ENCODE measurements at places on chromosomes 3 and 15. TPM values are rescaled to one million over a fixed set of nuclear protein-coding genes. Genes with fewer than 3 reads are reported as not detected.

Gene ZNF774
- total RNA-seq = 2.5 TPM

GRCh38 chr3:53823956-53824657 lies 22.1 kb downstream of the CHDH start:
- DNase-seq = no peak

GRCh38 chr3:115239717-115240116 lies 92.6 kb upstream of the ZBTB20 start:
- DNase-seq = peak; percentile 43

- no peak for DNase-seq
These were observed 11.4 kb downstream of the LMOD3 start for GRCh38 chr3:69110941-69111546.

- DNase-seq = no peak
These were observed 8.4 kb upstream of the NR2C2 start for GRCh38 chr3:14938954-14939353.

DNA sequence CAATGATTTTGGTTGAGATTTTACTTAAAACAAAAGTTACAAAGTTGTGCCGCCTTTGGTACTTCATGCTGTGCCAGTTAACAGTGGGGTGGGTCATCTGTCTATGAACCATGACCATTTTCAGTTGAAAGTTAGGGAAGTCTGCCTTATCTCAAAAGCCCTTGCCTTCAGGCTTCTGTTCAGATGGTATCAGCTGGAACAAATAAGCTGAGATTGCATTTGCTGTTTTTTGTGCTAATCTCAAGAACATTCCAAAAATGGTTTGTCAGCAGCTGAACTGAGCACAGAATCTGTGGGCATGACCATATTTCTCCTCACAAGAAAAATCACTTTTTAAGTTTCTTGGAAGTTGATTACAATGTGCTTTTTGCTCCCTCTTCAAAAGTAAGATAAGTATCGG lies 142.3 kb downstream of the IL5RA start:
- DNase-seq = no peak

DNA sequence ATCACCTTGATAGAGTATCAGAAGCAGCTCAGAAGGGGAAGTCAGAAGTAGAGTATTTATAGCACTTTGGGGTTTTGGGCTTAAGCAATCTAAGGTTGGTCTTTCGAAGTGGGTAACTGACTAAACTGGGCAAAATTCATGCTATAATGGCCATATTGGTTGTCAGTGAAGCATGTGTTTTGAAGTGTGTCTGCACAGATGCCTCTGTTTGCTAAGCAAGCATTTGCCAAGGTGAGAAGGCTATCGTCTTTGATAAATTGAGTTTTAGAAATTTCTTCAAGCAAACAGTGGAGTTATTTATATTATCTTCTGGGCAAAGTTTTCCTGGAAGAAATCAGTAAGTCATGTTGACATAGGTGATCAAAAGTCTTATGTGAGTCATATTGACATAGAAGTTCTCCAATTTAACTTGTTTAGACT lies 412.8 kb upstream of the TGFBR2 start:
- no peak for DNase-seq

GRCh38 chr3:40617084-40617483 lies 92.3 kb downstream of the ZNF621 start:
- no peak for DNase-seq
